ENCODE measurements at places on chromosomes 1 and 21.

- no peak for DNase-seq
Observed at GRCh38 chr1:202245391-202245790, 51.8 kb downstream of the LGR6 start.

GRCh38 chr21:43307677-43308070, 119.3 kb downstream of the SIK1 start:
- DNase-seq: no peak

GRCh38 chr1:206970446-206970845, at the start of gene FCAMR:
Gene FCAMR, minus strand, starts transcription at chr1:206970460. Its CDS starts 335 bp downstream, at chr1:206970125.
- no peak for DNase-seq

- DNase-seq: no peak
Observed at GRCh38 chr1:202291001-202291400, 50.7 kb downstream of the UBE2T start.

DNA sequence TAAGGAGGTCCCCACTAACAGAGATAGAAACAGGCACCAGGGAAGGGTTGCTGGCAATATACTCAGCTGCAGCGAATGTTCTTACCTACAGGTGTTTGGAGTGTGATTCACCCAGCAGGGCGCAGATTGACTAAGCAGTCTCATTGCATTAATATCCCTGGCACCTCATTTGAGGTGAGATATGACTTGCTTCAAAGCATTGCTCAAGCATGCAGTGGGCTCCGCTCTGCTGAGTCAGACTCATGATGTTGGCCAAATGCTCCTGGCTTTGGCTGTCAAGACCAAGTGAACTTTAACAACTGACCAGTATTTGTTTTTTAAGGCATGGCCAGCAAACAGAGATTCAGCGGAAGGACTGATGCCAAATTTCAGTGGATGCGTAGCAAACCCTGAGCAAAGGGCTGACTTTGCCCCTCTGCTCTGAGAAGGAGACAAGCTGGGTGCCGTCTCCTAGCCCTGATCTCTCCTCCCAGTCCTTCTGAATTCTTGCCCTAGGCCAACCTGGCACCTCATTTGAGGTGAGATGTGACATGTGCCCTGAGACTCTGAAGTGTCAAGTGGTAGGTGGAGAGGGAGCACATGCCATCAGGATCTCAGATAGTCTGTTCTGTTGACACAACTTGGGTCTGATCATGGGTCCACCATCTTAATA, 187.1 kb upstream of the COA6 start:
- DNase-seq: no peak

GRCh38 chr21:30349572-30349971, 1.2 kb upstream of the KRTAP23-1 start:
- DNase-seq: no peak

- no peak for DNase-seq
Observed at GRCh38 chr1:177023726-177024125, 140.8 kb downstream of the ASTN1 start.

DNA sequence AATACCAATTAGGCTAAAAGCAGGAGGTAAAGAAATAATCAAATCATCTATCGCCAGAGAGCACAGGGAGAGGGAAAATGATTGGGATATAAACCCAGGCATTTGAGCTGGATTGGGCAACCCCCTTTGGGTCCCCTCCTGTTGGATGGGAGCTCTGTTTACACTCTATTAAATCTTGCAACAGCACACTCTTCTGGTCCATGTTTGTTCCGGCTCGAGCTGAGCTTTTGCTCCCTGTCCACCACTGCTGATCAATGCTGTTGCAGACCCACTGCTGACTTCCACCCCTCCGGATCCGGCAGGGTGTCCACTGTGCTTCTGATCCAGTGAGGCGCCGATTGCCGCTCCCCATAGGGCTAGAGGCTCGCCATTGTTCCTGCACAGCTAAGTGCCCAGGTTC, 493.8 kb downstream of the MATN1 start:
- DNase-seq: no peak

DNA sequence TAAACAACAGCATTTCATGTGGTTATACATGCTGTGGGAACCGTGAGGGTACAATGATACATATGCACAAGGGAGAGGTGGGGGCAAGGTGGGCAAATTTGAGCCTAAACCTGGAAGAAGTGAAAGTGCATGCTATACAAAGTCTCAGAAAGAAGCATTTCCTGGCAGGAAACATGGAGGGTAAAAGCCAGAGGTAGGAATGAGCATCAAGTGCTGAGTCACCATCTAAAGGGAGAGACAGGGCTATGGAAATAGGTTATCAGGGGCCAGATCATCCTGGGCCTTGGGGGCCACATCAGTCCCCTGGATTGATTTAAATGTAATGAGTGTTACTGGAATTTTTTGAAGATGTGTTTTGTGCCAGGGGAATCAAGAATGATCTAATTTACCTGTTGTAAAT, 60.1 kb upstream of the DAB1 start:
- DNase-seq: no peak

- DNase-seq: no peak
Observed at GRCh38 chr1:40898431-40898901, 36.3 kb upstream of the CITED4 start.

GRCh38 chr1:37255136-37255795, 219.1 kb upstream of the ZC3H12A start:
- no peak for DNase-seq

GRCh38 chr1:115467196-115467595, 129.1 kb upstream of the NGF start:
- DNase-seq: no peak

DNA sequence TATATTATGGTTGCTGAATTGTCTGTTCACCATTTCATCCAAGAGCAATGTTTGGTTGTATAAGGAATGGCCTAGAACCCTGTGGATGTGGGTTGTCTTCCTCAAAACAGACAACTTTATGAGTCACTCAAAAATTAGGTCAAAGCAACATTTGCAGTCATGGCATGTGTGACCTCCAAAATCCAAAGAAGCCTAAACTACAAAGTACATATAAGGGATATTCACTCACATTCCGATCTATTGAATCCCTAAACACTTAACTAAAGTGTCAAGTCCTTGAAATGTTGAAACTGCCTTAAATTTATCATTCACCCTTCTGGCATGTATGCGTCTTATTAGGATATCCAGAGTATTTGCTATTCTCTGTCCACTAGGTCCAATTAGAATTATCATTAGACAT, 491.5 kb downstream of the NUF2 start:
- no peak for DNase-seq

- no peak for DNase-seq
Observed at GRCh38 chr1:30253361-30253760, 470.0 kb downstream of the MATN1 start.

DNA sequence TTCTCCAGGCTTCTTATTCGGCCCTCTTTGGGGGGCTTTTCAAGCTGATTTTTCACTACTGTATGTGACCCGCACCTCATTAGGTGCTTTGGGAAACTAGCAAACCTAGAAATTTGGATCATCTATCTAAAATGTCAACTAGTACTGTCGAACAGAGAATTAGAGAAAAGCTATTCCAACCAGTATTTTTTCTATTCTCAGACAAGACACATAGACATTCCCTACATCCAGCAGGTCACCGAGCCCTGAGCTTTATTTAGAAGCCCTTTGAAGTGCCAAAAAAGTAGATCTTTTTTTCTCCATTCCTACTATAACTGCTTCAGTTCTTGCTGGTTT, 310 bp upstream of the SSR2 start:
- no peak for DNase-seq

- DNase-seq: no peak
Observed at GRCh38 chr21:37799211-37800056, 116.8 kb downstream of the KCNJ6 start.

GRCh38 chr1:208528578-208529240, 284.5 kb upstream of the PLXNA2 start:
- DNase-seq: no peak

DNA sequence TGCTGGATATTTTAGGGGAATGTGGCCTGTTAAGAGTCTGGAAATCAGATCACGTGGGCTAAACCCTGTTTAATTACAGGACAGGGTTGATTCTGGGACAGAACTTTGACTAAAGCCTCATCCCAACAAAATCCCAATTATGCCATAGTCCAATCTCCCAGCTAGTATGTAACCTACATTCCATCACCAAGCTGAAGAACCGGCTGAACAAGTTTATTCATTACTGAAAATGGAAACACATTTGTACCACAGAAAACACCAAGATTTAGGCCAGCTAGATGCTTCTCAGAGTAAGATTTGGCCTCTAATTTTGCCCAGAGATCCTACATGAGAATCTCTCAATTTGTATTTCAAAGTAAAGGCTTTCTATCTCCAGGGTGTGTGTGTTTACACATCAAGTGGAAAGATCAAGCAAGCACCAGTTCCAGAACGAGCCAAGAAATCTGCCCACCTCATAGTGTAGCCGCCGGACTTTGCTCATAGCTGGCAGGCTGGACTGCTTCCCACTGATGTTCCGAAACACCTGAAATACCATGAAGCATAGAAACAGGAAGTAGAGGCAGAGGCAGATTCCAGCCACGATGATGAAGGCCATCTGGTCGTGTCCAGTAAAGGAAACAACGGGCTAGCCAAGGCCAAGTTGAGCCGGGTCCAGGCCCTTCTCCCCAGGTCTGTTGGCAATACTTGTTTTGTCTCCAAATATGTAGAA, 86.8 kb downstream of the WLS start:
- no peak for DNase-seq

DNA sequence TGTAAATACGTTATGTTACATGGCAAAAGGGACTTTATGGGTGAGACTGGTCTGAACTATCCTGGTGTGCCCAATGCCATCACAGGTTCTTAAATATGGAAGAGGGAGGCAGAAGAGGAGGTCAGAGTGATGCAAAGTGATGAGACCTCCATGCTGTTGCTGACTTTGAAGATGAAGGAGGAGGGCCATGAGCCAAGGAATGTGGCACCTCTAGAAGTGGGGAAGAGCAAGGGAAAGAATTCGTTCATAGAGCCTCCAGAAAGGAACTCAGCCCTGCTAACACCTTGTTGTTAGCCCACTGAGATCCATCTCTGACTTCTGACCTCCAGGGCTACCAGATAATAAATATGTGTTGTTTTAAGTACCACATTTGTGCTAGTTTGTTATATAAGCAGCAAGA, 462.0 kb downstream of the RPS6KC1 start:
- DNase-seq: no peak

- DNase-seq: no peak
Observed at GRCh38 chr21:43867332-43867703, 2.3 kb downstream of the AGPAT3 start.

- DNase-seq: no peak
Observed at GRCh38 chr1:212628046-212628445, 19.5 kb downstream of the ATF3 start.

DNA sequence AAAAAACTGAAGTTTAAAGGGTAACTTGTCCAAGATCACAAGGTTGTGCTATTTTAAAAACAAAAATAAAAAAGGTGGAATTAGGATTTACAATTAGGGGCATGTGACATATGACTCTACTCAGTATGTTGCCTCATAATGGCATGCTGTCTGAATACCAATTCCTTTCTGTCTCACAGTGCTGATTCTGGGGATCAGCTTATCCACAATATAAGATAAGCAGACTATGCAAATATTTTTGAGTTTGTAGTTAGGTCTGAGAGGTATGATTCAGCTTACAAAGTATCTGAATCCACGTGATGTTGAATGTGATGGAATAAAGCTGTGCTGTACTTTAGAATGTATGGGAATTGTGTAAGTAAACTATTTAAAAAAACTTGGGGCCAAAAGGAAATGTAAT, 216.6 kb downstream of the HHIPL2 start:
- no peak for DNase-seq

GRCh38 chr1:155134322-155134721, 1.3 kb upstream of the SLC50A1 start:
- no peak for DNase-seq

- DNase-seq: no peak
Observed at GRCh38 chr1:165306543-165307434, 49.7 kb downstream of the LMX1A start.

DNA sequence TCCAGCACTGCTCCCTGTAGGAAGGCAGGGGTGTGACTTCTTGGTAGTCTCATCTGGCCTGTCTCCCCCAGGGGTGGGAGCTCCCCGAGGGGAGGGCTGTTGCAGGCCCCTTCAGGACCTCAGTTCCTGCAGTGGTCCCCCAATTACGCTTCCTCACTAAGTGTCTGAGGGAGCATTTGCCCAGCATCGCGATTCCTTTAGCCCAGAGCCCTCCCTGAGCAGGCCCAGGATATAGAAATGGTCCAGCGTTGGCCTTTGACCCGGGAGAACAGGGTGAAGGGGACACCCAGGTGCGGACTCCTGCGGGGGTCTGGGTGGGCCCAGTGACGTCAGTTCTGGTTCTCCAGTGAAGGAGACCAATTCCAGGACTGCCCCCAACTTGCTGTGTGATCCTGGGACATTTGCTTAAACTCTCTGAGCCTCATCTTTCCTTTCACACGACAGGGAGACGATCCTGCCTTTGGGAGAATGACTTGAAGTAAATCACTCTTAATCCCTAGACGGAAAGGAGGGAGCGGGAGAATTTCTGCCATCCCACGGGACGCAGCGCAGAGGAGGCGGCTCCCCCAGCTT, 32.6 kb upstream of the BTG2 start:
- no peak for DNase-seq

DNA sequence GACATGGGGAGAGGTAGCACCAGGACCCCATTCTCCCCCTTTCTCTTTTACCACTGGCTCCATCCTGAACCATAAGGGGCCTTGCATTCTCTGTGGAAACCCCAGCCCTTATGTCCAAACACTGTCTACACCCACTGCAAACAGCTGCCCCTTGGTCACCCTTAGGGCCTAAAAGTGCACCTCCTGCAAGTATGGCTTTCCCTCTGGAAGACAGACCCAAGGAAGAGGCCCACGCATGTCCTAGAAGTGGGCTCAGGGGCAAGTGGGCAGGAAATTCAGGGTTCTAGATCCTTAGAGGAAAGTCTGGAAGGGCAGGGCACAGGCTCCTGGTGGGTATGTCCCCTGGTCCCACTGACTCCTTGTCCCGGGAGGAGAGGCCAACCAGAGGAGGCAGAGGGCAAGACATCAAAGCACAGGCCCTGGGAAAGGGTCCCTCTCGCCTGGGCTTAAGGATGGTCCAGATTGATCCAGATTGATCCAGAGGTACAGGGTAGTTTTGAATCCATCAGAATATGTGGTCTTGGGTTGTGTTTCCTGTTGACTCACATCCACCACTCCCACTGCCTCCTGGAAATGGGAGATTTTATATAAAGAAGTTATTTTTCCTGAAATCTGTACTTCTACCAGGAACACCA, 150.9 kb downstream of the GRIK3 start:
- DNase-seq: no peak

DNA sequence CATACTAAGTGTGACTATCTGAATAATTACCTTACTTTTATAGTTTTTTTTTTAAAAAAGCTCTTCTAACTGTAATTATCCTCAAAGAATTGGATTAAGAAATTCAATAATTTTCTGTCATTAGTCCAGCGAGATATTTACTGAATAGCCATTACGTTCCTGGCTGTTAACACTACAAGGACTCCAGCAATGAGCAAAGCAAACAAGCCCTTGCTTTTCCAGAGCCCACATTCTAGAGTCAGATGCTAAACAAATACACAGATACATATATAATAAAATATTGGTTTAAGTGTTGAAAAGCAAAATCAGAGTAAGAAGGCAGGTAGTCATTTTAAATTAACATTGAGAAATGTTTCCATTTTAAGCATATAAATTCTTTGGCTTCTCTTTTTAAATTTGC, 118.4 kb downstream of the ATF6 start:
- no peak for DNase-seq
